Memory B cell (primary cell): ENCODE measurements at places on chromosomes 4 and X.

- no peak for DNase-seq
Observed at GRCh38 chr4:74366367-74366911, 1.5 kb downstream of the EREG start.

DNA sequence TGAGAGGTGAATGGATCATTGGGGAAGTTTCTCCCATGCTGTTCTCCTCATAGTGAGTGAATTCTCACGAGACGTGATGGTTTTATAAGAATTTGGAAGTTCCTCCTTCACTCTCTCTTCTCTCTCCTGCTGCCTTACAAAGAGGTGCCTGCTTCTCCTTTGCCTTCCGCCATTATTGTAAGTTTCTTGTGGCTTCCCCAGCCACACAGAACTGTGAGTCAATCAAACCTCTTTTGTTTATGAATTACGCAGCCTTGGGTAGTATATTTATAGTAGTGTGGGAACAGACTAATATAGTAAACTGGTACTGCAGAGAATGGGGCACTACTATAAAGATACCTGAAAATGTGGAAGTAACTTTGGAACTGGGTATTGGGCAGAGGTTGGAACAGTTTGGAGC, 7.8 kb upstream of the CTAG2 start:
- DNase-seq: no peak

DNA sequence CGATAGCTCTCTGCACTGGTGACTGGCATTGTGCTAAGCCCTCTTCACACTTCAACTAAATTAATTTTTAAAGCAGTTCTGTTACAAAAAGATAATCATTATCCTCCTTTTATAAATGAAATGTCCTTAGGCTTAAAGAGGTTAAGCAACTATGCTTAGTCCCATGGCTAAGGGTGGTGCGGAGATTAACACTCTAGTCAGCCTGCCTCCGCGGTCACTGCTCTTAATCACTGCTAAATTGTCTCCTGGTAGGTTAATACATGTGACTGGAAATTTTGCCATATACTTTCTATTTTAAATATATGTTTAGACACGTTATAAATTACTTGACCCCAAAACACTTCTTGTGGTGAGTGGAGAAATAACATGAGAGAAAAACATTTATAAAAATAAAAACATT, 473.7 kb downstream of the CENPC start:
- no peak for DNase-seq

- no peak for DNase-seq
Observed at GRCh38 chrX:139898334-139898733, 34.5 kb downstream of the ATP11C start.

DNA sequence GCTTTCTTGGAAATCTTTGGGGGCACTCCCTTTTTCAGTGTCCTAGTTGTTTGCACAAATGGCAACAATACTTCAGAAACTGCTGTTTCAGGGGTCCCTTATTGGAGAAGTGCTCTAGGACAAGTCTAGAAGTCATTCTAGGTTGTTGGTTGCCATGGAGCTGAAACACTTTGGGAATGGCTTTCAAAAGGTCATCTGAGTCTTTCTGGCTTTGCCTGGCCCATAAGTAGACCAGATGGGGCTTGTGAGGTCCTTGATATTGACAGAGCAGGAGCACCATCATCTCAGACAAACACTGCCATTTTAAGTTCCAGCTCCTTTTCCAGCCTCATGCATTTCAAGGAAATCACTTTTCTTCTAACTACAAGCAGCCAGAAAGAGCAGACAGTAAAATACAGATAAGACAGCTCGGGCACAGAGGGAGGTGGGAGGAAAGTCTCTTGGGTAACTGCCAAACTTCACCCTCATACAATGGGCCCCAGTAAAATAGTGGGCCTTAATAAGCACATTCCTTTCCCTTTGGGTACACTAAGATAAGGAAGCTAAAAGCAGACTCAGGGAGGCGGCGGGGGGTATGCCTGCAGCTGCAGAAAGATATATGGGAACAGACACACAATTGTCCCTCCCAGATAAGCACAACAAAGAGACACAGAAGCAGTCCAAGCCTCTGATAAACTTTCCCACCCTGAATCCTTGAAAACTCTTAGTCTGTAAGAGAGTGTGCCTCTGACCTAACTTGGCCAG, 8.5 kb upstream of the NXF3 start:
- no peak for DNase-seq

- no peak for DNase-seq
Observed at GRCh38 chr4:56931924-56932323, 24.2 kb downstream of the REST start.

- DNase-seq: no peak
Observed at GRCh38 chr4:56465599-56466295, 1.7 kb upstream of the SRP72 start.

DNA sequence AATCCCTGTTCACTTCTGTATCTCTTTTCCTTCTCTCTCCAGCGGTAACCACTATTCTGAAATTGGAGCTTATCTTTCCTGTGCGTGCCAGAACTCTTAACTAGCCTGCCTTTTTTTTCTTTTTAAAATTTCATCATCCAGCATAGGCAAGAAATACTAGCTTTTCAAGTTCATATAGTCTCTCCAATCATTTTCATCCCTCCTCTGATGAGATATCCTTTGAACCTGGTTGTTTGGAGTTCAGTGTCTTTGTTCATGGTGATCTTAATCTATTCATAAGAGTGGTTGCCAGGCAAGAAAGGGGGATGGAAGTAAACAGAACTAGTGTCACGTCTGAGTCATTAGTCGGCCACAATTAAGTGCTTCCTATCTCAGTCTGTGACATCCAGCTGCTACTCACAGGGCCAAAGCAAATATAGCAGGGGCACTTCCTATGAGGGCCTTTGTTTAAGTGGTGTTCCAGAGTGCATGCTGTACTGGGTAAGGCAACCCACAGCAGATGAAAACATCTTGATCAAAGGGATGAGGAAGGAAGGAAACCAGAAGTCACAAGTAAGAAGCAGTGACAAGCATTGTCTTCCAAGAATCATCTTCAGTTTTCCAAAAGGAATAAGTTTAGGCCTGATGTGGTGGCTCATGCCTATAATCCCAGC, 56.4 kb upstream of the XIAP start:
- DNase-seq: no peak

GRCh38 chr4:162523171-162523570, 359.4 kb upstream of the FSTL5 start:
- DNase-seq: no peak

GRCh38 chr4:111519683-111520082, 625.6 kb upstream of the FAM241A start:
- no peak for DNase-seq

DNA sequence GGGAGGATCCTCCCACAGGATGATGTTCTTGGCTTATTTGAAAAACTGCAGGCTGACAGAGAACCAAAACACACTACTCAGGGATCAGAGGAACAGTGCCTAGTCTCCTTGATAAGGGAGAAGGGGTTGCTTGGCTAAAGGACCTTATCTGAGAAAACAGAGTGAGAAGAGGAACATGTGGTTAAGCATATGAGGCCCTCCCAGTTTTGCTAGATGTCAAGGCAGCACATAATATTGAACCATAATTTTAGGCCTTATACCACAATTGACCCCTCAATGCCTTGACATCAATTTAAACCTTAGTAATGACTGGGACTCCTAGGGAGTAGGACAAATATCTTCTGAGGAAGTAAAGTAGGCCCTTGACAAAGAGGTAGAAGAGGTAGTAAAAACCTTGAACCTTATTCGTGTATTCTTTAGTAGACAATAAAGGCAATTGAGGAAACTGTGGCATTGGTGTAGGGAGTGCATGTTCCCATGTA, 79.3 kb downstream of the TEX13C start:
- no peak for DNase-seq

GRCh38 chr4:187541666-187542065, 453.9 kb upstream of the ZFP42 start:
- DNase-seq: no peak

DNA sequence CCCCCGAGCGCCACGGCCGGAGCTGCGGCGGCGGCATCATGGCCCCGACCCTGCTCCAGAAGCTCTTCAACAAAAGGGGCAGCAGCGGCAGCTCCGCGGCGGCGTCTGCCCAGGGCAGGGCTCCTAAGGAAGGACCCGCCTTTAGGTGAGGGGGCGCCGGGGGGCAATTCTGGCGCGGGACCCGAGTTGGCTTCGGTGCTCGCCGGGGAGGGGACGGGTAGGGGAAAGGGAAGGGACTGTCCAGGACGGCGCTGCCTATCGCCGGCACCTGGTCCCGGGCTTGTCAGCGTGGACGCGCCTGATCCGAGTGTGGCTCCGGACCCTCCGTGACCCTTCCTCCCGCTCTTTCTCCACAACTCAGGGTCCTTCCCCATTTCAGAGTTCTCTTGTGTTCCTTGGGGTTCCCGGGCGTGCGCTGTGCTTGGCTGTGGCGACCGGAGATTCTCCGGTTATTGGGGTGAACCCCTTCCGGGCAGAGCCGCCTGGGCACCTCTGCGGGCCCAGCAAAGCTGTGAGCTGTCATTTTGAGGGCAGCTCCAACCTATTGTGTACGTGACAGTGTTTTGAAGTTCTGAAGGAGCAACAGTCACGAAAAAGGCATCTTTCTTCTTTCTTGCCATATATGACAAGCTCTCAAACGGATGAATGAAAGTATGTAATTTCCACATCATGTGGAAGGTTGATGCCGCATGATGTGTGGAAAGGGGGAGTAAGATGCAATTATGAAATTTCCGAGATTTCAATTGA, 522 bp downstream of the FNIP2 start:
- DNase-seq: peak; percentile 35

GRCh38 chrX:48025561-48025960, 18.8 kb downstream of the SPACA5 start:
- peak; percentile 29 for DNase-seq

GRCh38 chrX:53263597-53264094, 17.7 kb downstream of the IQSEC2 start:
- DNase-seq: no peak

GRCh38 chr4:2248821-2249261, 6.9 kb upstream of the HAUS3 start:
- no peak for DNase-seq

DNA sequence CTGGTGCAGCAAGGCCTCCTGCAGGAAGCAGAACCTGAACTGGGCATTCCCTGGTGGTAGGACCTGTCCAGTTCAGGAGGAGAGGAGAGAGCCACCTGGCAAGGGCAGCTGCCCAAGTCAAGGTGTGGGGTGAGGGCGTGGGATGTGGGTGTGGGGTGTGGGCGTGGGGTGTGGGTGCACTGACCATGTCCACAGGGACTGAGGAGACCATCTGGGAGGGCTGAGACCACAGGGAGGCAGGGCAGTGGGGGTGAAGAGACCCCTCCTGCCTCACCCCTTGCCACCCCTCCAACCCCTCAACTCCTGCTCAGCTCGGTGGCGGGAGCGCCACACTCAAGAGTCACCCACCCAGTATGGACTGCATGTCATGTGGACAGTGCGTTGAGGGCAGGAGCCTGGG, 117.9 kb downstream of the CPZ start:
- DNase-seq: no peak

- DNase-seq: no peak
Observed at GRCh38 chrX:118038614-118039365, 77.8 kb downstream of the KLHL13 start.

GRCh38 chr4:177532358-177532757, 90.1 kb upstream of the AGA start:
- no peak for DNase-seq

GRCh38 chrX:40266490-40267333, 169.0 kb upstream of the BCOR start:
- peak; percentile 19 for DNase-seq

- DNase-seq: no peak
Observed at GRCh38 chr4:39569209-39569608, 42.0 kb upstream of the UGDH start.

DNA sequence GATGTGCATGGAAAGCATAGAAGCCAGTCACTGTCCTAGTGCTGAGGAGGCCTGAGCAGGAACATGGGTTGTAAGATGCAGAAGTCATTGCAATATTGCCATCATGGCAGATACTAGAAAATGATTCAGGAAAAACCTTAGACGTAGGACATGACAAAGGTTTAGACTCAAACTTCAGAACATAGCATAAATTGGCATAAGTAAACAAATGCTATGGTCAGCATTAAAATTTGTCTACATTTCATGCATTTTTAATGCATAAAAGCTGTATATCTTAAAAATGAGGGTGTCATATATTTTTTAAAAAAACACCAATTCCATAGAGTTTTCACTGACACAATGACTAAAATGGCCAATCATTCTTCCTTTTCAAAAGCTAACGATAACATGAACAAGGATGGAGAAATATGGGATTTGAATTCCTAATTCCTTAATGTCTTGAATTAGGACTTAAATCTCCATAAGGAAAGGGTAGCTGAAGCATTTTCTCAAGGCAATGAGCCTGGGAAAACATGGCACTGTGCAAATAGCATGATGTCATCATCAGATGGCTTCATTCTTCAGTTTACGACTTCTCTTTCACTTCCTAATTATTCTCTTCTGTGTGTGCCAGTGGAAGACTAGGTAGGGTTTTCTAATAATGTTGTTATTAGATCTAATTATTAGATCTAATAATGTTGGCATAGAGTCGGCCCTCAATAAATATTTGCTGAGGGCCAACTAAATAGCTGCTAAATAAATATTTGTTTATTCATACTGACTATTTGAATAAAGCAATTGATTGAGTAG, 125.1 kb upstream of the FRG1 start:
- no peak for DNase-seq

DNA sequence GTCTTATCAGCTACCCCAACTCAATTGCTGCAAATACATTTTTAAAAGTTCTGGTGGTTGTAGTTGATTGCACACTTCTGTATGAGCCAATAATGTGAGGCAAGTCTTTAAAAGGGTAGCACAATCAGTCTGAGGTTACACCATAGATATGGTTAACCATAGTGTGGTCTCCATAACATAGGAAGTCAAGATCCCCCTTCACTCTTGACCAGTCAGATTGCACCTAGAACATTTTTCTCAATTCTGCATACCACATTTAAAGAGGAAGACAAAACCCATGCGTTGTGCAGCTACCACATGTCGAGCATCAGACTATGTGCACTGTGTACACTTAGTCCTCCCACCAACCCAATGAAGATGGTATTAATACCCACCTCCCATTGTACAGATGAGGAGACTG, 26.5 kb upstream of the CYBB start:
- no peak for DNase-seq

- DNase-seq: no peak
Observed at GRCh38 chr4:95155759-95156451, 392.9 kb downstream of the UNC5C start.

DNA sequence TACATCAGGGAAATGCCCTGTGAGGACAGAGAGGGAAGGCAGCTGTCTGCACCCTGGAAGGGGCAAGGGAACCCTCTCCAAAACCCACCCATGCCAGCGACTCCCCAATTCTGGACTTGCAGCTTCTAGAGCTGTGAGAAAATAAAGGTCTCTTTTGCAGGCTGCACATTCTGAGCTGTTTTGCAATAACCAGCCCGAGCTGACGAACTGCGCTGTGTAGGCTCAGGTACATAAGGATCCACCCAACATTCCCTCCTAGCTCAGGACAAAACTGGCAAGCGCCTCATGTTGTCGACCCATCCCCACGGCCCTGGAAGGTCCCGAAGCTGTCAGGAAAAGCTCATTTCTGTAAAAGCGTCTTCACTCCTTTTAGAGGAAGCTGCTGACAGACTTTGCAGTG, 271.8 kb downstream of the CRLF2 start:
- DNase-seq: no peak

- DNase-seq: no peak
Observed at GRCh38 chrX:71637253-71637618, 18.9 kb upstream of the CXCR3 start.
